NCI-H1417 (cell line): ENCODE measurements at places on chromosomes 5 and 9.
A peak's percentile ranks its signal among the peaks of the same experiment; 100 is the strongest.

- DNase-seq, result peak; percentile 50
These were observed 37.4 kb downstream of the ARHGEF37 start for GRCh38 chr5:149618581-149619248.

DNA sequence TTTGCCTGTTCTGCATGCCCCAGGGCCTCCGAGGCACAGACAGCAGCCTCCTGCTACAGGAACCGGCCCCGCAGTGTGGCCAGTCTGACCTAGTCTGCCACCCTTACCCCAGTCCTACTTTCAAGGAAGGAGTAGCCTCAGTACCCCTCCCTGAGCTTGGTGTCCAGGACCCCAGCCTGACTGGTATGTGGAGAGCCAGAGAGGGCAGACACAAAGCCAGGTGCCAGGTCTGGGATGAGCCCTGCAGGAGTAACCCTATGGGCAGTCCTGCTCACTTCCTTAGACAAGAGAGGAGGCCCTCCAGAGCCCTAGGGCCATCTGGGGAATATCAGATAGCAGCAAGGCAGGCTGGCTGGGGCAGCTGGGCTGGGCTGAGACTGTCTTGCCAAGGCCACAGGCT is 67.8 kb downstream of the NRG2 start:
- DNase-seq, result no peak

- no peak for DNase-seq
These were observed 195.3 kb downstream of the BNC2 start for GRCh38 chr9:16675131-16675530.

- DNase-seq, result no peak
These were observed 2.9 kb downstream of the DPH7 start for GRCh38 chr9:137575716-137576411.

DNA sequence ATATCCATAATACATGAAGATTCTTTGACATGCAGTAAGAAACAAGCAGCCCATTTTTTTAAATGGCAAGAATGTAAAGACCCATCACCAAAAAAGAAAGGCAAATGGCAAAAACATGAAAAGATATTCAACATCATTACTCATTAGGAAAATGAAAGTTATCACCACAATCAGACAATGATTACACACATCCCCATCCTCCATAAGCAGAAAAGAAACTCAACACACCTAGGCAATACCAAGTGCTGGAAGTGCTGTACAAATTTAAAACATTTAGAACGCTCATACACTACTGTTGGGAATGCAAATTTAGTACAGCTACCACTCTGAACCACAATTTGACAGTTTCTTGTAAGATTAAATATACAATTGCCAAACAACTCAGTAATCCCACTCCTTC is 466.7 kb downstream of the ACTL7B start:
- DNase-seq, result no peak

GRCh38 chr5:133861161-133861737 is 107.2 kb downstream of the C5orf15 start:
- no peak for DNase-seq

DNA sequence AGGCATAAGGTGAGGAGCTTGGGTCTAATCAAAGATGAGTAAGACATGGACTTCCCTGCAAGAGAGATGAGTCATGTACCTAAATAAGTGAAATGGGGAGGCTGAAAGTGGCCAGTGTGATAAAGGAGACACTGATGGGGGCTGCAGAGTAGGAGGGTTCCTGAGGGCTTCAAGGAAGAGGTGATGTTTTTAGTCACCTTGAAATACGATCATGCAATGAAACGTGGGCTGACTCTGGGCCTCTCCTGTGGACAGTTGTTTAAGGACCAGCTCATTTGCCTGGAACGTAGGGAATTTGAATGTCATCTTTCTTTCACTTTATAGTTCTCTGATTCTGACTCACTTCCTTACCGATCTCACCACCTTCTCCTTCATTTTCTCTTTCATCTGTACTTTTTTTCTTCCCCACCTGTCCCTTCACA is 49.6 kb upstream of the CPLX2 start:
- DNase-seq, result no peak

GRCh38 chr5:111942661-111943401 is 185.8 kb upstream of the NREP start:
- no peak for DNase-seq

GRCh38 chr9:15512889-15513288 is 2.1 kb upstream of the PSIP1 start:
- peak; percentile 35 for DNase-seq

DNA sequence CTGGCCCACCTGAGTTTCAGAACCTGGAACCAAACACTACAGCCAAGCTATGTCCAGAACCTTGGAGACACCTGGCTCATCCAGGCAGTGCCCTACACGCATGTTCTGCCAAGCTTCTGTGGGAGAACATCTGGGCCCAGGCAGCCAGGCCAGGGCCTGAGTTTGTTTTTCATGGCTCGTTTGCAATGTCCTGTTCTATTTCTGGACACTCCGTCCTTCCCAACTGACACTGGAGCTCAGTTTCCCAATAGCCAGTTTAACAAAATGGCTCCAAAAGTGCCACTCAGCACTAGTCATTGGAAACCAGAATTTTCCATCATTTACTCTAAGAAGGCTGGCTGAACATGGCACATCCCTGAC is 38.6 kb downstream of the SH3RF2 start:
- no peak for DNase-seq

- no peak for DNase-seq
These were observed 2.6 kb downstream of the ZNF79 start for GRCh38 chr9:127426756-127427155.

DNA sequence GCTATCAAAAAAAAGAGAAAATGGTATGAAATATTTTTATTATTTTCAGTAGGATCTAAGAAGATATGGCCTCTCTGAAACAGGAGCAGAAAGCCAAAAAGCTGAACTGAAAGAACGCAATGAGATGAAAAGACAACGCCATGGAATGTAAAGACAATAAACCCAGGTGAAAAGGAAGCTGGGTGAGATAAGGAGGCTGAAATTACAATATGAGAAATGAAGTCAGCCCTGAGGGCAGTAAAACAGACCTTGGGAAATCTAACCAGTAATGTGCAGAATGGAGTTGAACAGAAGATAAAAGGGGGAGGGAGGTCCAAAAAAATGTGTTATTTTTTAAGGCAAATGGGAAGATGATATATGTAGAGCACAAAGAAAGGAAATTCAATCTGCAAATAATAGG is 265.3 kb downstream of the ENC1 start:
- no peak for DNase-seq

DNA sequence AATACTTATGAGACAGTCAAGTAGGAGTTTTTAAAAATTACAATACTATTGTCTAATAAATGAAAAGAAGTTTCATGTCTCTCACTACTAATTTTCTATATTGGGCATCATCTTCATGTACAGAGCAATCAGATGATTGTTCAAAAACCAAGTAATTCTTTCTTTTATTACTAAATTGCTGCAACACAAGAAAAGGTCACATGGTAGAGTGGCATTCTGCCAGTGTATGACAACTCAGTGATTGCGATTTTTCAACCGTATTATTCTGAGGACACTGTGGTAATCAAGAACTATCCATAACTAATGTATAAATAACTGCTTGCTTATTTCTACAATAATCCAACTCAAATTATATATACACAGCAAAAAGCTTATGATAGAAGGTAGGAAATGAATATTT is 96.7 kb upstream of the GRHPR start:
- DNase-seq, result no peak

GRCh38 chr9:95971815-95972214 is 96.3 kb downstream of the ERCC6L2 start:
- no peak for DNase-seq

- no peak for DNase-seq
These were observed 172.7 kb downstream of the GADD45G start for GRCh38 chr9:89777544-89777943.

DNA sequence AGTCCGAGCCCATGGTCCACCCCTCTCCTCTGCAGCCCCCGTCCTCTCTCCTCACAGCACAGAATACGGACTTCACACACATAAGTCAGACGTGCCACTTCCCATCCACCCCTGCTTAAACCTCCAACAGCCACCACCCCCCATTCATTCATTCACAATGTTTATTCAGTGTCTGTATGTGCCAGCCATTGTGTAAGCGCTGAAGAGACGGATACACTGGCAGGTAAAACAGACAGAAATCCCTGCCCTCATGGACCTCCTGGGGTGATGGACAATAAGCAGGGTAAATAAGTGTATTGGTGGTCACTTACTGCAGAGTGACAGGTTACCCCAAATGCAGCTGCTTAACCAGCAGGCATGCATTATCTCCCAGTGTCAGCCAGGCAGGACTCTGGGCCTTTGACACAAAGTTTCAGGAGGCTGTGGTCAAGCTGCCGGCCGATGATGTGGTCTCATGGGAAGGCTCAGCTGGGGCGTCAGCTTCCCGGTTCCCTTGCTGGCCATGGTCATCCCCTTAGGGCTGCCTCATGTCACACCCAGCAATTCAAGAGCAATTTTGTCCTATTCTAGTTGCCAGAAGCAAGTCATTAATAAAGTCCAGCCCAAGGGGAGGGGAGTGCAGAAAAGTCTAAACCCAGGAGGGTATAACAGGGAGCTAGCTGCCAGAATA is 1.8 kb upstream of the PAXX start:
- DNase-seq, result peak; percentile 67

DNA sequence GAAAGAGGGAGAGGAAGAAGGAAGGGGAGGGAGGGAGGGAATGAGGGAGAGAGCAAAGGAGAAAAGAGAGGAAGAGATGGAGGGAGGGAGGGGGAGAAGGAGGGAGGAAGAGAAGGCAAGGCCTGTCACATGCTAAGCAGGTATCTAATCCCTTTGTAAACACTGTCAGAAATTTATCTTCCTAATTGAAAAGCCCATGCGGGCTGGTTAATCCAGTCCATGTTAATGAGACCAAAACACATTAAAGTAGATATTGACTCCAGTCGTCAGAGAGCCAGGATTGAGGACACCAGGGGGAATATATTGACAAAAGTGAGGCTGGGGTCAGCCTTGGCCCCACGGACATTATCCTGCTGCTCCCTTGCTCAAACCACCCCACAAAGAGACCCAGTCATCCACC is 37.4 kb upstream of the ALDH1B1 start:
- no peak for DNase-seq

DNA sequence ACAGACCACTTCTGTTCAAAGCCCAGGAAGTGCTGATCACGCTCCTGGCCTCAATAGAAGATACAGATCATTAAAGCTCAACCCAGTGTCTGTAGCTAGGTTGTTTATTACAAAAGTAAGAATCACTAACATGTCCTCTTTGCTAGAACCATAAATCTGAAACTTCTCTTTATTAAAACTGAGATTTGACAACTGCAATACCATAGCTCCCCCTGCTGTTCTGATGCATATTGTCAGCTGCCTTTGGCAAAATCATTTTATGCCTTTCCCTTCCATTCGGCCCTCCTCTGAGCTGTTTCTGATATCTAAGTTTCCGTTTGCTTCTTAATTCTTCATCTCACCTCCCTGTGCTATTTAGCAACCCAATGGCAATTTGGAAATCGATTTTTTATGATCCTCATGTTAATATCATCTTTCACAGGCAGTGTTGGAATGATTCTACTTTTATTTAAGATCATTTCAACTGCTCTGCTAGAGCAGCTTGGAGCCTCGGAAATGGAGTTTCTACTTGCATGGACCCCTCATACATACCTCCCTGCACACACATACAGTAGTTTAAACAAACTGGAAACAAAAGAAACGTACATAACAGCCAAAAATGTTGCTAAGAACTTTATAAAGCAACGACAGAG is 998.8 kb downstream of the MAT2B start:
- DNase-seq, result peak; percentile 19

DNA sequence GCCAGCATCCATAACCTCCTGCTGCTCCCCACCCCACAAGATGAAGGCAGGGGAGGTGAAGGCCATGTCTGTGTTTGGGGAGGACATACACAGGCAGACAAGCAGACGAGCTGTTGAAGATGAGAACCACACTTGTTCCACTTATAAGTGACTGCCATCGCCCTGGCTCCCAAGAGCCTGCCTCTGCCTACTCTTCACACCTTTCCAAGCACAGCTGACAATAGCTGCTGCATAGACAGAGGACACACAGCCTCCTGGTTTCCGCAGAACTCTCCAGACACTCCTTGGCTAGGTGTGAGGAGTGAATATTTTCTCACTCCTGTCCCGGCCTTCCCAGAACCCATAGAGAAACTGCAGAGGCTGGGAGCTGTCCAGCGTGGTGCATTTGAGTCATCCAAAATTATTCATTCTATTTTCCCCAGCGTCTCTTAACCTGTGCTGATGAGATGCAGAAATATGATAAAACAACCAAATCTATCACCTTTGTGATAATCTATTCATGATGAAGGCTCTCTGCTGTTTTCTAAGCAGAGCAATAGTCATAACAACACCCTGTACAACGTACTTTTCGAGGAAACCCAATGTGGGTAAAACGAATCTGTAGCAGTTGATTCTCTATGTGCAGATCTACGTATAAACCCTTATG is 24.7 kb downstream of the KLF9 start:
- DNase-seq, result no peak
